Retina (tissue), 1 donor: ENCODE measurements at places on chromosomes 2 and 18.

DNA sequence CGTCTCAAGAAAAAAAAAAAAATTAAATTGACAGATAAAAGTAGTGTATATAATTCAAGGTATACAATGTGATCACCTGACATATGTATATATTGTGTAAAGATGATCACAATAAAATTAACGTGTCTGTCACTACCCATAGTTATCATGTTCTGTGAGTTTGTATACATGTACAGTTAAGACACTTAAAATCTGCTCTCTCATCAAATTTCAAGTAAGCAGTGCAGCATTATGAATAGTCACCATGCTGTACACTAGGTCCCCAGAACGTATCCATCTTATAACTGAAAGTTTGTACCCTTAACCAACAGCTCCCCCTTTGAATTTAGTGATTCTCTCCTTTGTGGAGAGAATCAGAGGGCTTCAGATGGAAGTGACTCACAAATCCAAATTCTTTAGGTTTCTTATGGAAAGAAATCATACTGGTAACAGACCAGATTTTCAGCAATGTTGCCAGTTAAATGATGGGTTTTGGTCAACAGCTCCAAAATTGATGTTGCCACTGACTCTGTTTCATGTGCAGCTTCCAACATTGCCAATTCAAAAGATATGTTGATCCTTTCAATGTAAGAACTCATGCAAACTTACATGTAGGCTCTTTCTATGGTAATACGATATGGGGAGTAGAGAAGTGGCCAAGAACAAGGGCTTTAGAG lies 281.5 kb downstream of the AFF3 start:
- no peak for DNase-seq

DNA sequence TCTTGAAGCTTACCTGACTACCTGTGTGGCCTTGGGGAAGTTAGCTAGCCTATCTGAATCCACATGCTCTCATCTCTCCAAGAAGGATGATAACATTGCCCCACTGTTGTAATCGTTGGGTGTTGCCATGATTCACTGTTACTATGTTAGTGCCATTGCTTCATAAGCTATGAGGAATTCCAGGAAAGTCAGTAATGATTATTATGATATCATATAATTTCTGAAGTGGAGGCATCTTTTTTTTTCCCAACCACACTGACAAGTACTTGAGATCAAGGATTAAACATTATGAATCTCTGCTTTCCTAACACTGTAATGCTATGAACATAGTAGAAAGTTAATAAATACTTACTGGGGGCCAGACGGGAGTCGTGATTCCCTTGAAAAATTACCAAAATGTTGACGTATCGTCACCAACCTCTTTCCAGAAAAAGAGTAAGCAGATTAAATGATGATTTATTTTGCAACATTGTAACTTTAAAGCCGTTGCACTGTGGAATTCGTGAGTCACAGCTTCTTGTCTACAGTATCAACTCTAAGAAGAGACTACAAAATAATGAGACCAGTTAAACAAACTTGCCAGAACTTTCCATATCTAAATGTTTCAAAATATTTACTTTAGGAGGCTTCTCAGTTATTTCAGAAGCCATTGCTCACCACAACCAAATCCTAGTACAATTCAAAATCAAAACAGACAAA lies 459.9 kb downstream of the PIK3C3 start:
- no peak for DNase-seq

- no peak for DNase-seq
Measured at GRCh38 chr2:74676331-74676730, 22.3 kb downstream of the SEMA4F start.

DNA sequence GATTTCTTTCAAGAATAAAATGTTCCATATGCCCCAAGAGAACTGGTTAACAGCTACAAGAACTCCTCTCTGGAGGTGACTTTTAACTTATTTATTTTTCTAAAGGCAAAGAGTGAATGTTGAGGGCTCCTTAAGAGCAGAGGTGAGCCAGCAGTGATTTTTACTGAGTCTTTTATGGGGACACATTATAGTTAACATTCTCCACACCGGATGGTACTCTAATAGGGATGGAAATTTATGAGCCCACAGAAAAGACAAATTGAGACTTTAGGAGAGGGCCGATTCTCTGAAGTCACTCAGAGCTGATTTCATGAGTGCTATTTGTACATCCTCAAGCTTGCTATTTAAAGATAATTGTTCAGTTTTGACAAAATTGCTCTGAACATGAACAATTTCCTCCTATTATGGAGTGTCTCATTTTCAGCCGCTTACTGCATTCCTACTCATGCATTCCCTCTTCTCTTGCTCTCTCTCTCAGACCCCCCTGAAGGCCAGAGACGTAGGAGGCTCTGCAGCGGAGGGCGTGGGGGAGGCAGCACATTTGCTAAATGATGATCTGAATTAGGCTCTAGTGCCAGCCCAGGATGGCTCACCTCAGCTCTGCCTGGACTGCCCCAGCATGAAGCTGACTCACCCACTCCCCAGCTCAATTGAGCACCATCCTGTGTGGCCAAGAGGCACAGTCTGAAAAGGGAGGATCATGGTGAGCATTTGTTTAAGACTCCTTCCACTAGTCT lies 5.9 kb upstream of the RPL37A start:
- DNase-seq: no peak
